ENCODE measurements at places on chromosomes 1 and 21.

GRCh38 chr1:205954819-205955404 is 11.7 kb upstream of the SLC26A9 start:
- DNase-seq = no peak

GRCh38 chr1:85700422-85700821 is 7.8 kb downstream of the ZNHIT6 start:
- DNase-seq = no peak

DNA sequence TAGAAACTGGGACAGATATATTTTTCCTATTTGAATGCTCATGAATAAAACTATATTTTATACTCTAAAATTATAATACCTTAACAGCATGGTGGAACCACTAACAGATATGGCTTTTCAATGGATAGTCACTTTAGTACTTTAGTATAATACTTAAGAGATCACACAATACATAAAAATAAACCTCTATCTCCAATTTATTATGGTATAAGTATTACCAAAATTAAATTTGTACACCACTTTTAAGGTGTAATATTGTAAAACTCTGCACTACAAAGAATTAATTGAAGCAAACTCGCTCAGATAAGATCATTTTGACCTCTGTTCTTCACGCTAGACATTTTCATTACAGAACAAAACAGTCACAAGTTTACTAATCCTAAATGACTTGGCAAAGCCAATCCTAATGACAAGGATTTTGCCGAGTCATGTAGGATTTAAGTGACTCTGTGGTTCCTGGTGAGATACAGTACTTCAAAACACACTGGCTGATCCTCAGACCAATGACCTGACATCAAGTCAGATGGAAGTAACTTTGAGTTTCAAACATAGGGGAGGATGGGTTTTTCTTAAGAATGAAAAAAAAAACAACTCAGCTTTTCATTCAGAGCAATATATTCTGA is 200.6 kb downstream of the SMYD3 start:
- DNase-seq = no peak

- DNase-seq = no peak
These were observed 83.5 kb upstream of the CLDN14 start for GRCh38 chr21:36563341-36563926.

DNA sequence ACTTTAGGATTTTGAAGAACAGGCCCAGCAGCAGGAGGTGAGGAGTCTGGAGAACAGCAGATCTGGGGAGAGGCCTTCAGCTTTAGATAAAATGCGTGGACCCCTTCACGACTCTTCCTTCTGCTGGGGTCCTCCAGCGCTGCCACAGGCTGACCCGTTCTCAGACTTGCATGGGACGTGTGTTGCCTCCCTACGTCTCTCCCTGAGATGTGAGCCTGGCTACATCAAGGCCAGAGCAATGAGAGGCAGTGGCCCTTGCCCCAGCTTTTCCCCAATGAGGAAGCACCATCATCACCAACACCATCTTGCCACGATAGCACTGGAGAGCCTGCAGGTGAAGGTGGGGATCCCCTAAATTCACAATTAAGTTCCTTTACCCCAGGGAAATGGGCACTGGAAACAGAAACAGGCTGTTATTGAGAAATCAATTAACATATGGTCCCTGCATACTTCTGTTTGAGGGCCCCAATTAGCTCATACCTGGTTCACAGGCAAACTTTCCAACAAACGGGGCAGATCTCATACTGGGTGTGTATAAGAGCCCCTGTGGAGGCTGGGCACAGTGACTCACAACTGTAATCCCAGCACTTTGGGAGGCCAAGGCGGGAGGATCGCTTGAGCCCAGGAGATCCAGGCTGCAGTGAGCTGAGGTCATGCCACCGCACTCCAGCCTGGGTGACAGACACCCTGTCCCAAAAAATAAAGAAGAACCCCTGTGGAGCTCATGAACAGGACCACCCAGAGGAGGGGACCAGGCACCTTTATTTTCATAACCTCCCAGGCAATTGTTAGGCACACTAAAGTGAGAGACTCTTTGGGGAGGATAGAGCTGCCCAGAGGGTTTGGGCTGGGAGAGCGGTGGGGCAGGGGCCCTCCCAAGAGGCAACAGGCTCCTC is 12.1 kb upstream of the ADAMTSL4 start:
- no peak for DNase-seq

- no peak for DNase-seq
These were observed 421.9 kb upstream of the ADAMTS5 start for GRCh38 chr21:27388825-27389224.

GRCh38 chr1:178050084-178050483 is 43.8 kb upstream of the RASAL2 start:
- DNase-seq = no peak

- DNase-seq = no peak
These were observed 34.2 kb downstream of the SYF2 start for GRCh38 chr1:25197982-25198662.

GRCh38 chr1:81797701-81798100 is 3.0 kb upstream of the ADGRL2 start:
- no peak for DNase-seq

- DNase-seq = no peak
These were observed 10.8 kb downstream of the HHAT start for GRCh38 chr1:210339500-210339899.

DNA sequence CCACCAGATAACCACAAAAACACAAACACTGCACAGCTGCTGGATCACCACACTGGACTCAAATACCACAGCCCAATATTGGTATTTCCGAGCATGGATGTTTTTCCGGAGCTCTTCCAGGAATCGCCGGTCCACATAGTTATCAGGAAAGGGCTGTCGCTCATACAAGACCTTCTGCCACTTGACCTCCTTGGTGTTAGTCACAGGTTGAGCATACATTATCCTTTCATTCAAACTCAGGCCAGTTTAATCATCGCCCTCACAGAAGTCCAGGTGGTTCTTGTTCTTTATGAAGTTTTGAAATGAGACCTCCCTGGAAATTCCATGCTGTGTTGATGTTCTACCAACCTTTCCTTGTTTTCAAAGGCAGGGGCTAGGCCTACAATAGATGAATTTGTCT is 1.5 kb downstream of the PIGC start:
- no peak for DNase-seq

- DNase-seq = no peak
These were observed 2.3 kb downstream of the ZBTB37 start for GRCh38 chr1:173870252-173871075.

GRCh38 chr1:227771326-227771725 is 36.1 kb downstream of the SNAP47 start:
- DNase-seq = no peak

DNA sequence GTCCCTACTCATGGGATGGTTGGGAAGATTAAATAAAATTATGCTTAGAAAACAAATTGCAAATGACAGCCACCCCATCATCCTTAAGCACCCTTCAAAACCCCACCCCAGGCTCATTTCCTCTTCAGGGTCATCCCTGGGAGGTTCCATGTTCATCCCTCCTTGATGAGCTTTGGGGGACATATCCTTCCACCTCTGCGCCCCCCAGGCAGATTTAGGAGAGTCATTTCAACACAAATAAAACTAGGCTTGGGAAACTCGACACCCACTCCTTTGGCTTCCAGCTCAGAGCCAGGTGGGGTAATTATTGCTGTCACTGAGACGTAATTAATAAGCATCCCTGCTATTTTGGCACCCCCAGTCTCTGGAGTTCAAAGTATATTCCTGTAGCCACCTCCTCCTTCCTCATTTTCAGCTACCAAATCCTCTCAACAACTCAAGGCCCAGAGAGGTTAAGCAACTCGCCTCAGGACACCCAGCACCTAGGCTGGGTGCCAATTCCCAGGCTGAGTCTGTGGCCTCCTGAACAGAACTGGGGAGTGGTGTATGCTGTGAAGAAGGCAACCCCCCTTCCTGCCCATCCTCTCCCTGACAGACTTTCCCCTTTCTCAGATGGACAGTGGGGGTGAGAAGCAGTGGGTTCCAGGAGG is 595 bp downstream of the CRYBG2 start:
- no peak for DNase-seq

DNA sequence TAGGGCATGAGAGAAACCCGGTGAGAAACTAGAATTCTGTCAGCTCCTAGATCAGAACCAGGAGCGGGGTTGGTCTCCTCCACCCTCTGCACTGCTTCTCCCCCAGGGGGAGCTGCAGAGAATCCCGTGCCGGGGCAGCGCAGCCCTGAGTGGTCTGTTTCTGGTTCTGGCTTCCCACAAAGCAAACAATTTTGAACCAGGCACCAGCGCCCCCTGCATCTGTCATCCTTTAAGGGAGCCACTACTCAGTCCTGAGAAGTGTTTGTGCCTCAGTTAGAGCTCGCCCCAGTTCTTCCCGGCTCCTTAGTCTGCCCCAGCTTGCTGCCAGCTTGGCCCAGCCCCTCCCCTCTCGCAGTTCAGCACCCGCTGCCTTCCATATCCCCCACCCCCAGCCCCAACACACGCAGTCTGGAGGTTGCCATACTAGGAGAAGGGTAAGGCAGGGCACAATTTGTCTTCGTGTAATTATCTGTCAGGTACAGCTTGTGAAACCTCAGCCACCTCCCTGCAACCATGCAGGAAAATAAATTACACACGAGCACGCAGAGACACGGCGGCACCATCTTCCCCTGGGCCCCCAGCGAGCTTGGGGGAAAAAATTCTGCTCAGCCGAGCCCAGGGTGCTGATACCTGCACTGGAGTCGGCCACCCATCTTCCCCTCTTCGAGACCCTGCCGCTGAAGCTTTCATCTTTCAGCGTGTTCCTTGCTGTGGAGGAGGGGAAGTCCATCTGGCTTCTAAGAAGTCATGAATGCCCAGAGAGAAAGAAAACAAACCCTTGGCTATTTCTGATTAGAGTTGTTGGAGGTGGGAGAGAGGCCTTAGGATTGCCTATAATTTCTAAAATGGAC is 62.6 kb upstream of the CD1D start:
- DNase-seq = no peak

GRCh38 chr1:93608187-93609109 is 73.2 kb downstream of the BCAR3 start:
- no peak for DNase-seq

GRCh38 chr1:229432905-229433304 is 989 bp downstream of the ACTA1 start:
- DNase-seq = no peak

DNA sequence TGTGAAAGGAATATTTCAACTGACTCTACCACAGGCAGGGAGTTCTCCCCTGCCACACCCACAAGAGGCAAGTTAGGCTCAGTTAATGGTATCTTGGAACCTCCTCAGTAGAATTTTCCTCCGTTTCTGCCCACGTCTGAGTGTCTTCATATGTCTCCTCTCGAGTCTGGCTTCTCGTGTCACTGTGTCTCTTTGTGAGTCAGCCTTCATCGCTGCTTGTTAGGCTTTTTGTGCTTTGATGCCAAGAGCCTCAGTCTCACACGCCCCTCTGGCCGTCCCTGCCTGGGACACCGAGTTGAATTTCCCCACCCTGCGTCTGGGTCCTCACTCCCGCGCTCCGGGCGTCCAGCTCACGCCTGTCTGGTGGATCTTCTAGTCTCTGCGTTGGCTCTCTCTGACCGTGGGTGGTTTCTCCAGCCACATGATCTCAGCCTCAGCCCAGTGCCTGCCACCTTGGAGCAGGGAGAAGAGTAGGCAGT is 125.7 kb upstream of the GADD45A start:
- DNase-seq = no peak

DNA sequence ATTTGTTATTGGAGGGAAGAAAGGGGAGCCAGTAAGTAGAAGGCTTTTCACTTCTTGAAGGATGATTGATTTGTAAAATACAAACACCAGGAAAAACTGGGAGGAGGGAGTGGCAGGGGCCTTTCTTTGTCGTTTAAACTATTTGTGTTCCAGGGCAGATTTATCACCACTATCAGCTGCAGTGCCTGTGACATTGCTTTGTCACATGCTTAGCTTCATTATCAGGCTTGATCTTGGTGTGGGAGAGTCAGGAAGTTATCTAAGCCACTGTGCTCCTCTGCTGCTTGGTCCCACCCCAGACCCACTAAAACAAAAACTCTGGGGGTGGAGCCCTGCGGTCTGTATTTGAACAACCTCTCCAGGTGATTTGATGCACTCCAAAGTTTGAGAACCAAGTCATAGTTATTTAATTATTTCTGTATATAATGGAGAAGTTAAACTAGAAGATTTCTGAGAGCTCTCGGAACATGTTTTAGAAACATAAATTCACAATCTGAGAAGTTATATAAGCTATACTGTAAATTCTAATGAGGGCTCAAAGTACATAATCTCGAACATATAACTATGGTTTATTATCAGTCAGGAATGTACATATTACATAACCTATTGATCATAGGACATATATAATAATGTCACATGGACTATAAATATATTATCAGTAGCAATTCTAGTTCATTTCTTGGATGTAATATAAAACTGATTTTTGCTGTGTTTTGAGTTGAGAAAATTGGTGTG is 87.9 kb downstream of the CDC14A start:
- DNase-seq = peak; percentile 42

- DNase-seq = no peak
These were observed 95.4 kb downstream of the AHCTF1 start for GRCh38 chr1:246836209-246836966.

- no peak for DNase-seq
These were observed 319.2 kb upstream of the RUNX1 start for GRCh38 chr21:35368326-35368725.

DNA sequence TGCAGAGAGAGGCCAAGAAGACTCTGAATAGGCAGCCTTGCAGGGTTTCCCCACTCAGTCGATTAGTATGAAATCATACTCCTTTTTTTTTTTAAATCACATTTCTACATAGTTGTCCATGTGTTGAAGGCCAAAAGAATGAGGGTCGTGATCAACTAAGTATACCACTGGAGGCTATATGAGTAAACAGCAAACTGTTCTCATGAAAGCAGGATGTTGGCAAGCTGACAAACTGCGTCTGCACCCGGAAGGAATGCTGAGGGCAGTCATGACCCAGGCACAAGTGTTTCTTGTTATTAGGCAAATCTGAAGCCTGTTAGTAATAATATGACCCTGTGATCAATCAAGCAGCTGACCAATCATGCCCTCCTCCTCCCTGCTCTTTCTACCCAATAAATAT is 213.2 kb downstream of the USH2A start:
- no peak for DNase-seq

DNA sequence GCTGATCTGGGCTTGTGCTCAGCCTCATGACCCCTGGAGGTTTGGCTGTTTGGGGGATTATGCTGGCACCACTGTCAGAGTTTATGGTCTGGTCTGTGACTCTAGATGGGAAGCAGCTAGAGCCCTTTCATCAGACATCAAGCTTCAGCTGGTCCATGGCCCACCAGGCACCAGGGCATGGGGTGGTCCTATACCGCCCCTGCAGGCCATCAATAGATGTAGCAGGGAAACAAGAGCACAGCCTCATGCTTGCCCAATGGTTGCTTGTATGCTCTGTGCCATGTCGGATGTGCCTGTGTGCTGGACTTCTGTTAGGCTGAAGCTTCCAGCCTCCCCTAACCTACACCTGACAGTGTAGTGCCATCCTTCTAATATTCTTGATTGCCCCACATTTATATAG is 71.1 kb upstream of the CD34 start:
- no peak for DNase-seq

DNA sequence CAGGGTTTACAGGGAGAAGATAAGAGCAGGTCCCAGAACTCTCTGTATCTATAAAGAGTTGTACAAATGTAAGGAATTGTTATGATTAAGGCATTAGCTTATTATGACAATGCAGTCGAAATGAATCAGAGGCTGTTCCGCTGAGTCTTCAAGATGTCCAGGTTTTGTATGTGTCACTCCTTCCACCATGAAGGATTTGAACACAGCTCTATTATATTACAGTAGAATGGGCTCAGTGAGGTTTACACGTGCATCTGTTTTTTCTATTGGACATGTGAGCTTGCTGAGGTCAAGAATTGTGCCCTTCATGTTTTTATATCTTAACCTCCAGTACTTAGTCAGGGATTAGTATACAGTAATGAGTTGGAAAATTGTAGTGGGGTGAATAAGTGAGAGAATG is 86.3 kb downstream of the MPZL1 start:
- no peak for DNase-seq
